Hematopoietic multipotent progenitor cell treated with erythropoietin and hydrocortisone succinate and interleukin-3 and kit ligand, for 4 days (in vitro differentiated cells): ENCODE measurements at places on chromosomes 6 and 20.

- no peak for DNase-seq
Observed at GRCh38 chr20:47720636-47721427, 64.4 kb downstream of the SULF2 start.

GRCh38 chr6:79084693-79085092 is 6.6 kb upstream of the PHIP start:
- DNase-seq = peak; percentile 75

DNA sequence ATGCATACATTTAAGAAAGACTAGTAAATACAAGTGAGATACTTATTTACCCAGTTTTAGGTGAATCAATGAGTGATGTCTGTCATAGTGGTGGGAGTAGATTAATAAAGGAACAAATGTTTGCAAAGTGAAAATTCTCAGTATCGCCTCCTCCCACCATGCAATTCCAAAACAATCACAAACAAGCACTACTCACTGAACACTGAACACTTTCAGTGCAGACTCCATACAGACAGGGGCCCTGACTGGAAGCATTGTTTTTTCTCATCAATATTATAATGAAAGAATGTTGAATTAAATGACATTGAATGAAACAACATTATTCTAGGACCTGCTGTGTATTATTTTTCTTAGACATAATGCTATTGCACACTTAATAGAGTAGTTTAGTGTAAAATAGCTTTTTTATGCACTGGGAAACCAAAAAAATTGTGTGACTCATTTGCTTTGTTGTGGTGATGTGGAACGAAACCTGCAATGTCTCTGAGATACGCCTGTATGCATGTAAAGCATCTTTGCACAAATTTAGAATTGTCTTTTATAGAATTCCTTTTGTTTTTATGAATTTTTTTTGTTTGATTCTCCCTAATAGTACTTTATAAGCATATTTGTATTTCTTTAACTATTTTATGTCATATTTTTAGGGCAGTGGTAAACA is 317.5 kb downstream of the UTRN start:
- no peak for DNase-seq

DNA sequence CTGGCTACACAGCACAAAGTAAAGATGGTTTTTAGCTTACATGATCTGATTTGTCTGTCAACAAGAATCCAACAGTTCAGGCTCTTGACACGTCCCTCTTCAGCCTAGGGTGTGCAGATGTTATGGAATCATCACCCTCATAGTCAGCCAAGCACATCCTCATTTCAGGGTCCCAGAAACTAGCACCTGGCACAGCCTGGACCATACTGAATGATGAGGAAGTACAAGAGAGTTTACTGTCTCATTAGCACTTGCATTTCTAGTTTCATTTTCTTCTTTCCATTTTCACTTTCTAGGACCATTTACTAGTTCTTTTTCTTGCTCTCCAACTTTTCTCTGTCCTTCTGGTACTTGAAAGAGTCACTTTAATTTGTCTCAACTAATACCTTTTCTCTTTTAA is 6.5 kb downstream of the RIPOR2 start:
- peak; percentile 23 for DNase-seq

GRCh38 chr6:146265056-146265455 is 236.2 kb downstream of the GRM1 start:
- no peak for DNase-seq

DNA sequence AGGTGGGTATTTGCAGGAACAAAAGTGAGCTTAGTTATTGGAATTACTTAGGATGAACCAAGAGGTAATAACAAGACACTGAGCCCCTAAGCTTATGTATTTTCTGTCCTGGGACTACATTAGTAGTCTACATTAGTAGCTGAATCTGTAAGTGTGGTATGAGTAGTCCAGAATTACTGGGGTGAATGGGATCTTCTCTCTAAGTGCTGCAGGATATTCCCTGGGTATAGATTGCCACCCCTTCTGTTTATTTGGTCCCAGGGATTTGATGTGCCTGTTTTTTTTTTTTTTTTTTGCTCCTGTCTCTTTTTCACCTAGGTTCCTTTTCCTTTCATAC is 5.9 kb downstream of the CD2AP start:
- DNase-seq = no peak
